ENCODE measurements at places on chromosomes 2 and 18.

GRCh38 chr18:32870611-32871010 lies 97.8 kb upstream of the KLHL14 start:
- DNase-seq = no peak

DNA sequence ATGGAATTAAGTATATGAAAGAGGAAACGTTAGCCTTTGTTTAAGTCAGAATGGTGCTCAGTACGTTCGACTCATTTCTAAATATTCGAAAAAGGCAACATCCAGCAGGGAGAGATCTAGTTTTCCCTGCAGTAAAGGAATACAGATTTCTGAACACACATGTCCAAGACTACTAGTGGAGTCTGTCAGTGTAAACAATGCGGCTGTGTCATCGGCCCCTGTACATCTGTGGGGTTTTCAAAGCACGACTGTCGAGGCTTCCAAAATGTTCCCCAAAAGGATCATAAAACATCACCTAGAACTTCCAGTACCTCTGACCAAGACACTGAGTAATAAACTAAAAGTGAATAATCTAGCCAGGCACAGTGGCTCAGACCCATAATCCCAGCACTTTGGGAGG lies 112.8 kb downstream of the ZNF516 start:
- DNase-seq = no peak

DNA sequence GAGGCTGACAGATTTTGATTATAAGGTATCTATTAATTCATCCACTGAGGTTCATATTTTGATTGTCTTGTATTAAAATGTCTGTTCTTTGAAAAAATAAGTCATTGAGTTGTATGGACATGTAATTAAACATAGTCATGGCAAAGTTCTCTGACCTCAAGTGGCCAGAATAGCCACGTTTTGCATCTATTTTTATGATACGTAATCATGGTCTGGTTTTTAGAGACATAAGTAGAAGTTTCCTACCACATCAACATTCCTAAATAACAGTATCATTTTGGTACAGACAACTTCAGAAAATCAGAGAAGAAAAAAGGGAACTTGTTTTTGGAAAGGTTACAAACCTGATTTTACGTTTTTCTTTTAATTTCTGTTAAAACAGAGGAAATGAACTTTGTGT lies 47.6 kb downstream of the COL5A2 start:
- no peak for DNase-seq

- DNase-seq = peak; percentile 83
These were observed 22.0 kb downstream of the MARCHF4 start for GRCh38 chr2:216350214-216350791.

- no peak for DNase-seq
These were observed 6.2 kb downstream of the KCNF1 start for GRCh38 chr2:10917927-10918326.

Measured in hematopoietic multipotent progenitor cell treated with erythropoietin and hydrocortisone succinate and interleukin-3 and kit ligand, for 6 days (in vitro differentiated cells).